Glomerular endothelial cell (primary cell): ENCODE measurements at places on chromosomes 4 and X.

DNA sequence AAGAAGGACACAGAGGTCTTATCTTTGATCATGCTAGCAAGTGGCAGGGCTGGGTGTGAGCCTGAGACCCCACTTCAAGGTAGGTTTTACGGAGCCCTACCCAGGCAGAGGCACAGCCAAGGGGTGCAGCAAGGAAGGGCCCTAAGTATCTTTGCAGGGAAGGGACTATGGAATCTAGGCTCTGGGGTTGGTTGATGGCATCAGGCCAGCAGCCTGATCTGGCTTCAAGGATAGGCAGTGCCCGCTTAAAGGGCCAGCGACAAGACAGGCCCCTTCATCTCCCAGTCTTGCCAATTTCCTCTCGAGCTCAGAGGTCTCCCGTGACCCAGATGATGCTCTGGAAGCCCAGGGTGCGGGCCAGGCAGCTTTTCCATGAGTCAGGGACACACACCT is 5.8 kb downstream of the ABLIM2 start:
- no peak for DNase-seq

DNA sequence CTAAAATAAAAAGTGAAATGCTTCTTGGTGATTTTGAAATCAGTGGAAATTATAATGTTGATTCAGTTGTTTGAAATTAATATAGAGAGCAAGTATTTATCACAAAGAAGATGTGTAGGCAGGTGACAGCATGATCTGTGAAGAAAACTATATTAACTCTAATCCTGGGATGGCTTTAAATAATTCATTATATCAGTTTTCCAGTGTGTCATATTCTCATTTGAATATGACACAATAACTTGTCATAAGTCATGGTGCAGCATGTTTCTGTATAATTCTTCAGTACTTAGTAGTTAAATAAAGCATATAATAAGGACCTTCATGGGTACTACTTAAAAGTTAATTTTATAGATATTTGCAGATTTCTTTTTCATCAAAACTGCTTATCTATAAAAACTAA is 573.6 kb downstream of the INPP4B start:
- no peak for DNase-seq

- DNase-seq, result no peak
Measured at GRCh38 chr4:173177232-173177631, 8.6 kb downstream of the GALNT7 start.

- DNase-seq, result no peak
Measured at GRCh38 chrX:70030301-70030767, 19.4 kb downstream of the AWAT2 start.

DNA sequence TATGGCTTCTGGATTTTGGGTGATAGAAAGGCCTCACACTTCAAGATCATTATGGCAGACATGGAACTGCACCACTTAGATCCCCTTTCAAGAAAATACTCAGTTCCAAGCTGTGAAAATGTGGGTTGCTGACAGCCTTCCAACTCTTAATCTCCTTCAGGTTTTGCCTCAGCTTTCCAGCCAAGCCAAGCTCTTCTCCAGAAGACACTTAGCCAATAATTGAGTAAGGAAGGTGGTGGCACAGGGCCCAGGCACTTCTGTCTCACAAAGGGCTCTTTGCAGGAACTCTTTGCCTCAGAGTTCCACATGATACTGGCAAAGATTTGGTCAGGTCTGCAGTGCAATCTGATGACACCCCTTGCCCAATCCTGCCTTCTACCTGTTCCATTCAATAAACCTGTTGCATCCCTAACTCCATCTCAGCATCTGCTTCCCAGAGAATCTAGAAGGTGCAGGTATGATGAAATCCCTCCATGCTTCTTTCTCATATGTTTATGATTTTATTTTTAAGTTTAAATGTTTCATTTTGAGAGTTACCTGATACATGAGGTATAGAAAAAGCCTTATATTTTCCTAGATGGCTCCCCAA is 30.6 kb downstream of the ANXA5 start:
- DNase-seq, result no peak

DNA sequence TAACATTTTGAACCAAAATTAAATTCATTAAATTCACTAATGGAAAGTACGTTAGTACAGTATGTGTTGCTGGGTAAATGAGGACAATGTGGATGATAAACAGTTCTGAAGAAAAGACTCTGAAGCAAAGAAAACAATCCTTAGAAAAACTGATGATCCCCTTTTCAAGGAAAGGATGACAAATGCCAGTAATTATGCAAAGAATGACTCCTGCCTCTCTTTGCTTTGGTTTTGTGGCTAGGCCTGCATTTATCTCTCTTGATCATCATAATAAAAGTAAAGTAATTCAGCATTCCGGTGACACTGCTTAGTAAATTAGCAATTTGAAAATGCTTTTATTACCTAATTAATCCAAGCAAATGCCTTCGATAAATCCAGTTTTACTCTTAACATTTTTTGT is 652.2 kb upstream of the DIPK2B start:
- no peak for DNase-seq

DNA sequence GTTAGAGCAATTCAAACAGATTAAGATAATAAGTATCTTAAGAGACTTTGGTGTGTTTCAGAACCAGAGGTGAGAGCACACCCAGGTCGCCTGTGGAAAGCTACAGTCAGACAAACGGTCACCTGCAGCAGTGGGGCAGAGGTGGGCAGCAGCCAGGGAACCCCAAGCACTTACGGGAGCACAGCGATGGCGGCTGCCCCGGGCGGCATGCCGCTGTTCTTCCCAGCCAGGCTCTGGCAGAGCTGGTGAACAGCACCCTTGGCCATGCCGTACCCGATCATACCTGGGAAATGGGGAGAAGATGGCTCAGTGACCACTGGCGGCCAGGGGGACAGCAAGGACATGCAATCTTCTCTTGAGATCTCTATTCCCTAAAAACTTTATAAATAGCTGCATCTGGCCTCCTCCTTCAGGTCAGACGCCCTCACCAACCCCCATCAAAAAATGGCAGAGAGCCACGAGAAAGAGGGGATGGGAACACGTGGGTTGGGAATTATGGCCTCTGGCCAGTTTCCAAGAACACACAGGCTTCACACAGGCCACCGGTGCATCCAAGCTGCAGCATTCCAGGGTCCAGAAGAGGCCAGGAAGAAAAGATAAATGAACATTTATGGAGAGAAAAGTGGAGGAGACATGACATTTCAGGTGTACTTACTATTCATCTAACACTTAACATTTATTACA is 19.7 kb downstream of the QDPR start:
- no peak for DNase-seq

GRCh38 chr4:159009521-159009920 is 93.4 kb upstream of the RAPGEF2 start:
- DNase-seq, result no peak

- DNase-seq, result no peak
Measured at GRCh38 chrX:8245411-8245810, 74.3 kb upstream of the VCX2 start.

DNA sequence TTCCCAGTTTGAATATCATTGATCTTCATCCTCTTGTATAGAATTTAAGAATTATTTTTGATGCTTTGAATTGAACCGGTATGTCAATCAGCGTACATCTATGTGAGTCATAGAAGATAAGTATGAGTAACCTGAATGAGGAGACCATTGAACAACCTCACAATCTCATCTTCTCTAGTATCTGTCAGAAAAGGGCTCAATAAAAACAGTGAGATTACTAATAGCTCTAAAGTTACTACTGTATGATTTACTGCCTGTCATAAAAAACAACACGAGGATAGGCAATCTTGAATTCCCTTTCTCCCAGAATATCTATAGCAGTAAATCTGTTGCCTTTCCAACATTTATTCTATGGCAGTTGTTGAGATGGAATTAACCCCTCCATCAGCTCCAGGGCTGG is 36.1 kb downstream of the PHOX2B start:
- DNase-seq, result no peak

- DNase-seq, result no peak
Measured at GRCh38 chrX:44224760-44225159, 118.7 kb downstream of the EFHC2 start.

GRCh38 chrX:111719426-111720210 is 38.6 kb downstream of the ALG13 start:
- no peak for DNase-seq
